ENCODE measurements at places on chromosomes 16 and 17. TPM values are rescaled to one million over a fixed set of nuclear protein-coding genes. Genes with fewer than 3 reads are reported as not detected.

Gene MXRA7
- 96.3 TPM for total RNA-seq

DNA sequence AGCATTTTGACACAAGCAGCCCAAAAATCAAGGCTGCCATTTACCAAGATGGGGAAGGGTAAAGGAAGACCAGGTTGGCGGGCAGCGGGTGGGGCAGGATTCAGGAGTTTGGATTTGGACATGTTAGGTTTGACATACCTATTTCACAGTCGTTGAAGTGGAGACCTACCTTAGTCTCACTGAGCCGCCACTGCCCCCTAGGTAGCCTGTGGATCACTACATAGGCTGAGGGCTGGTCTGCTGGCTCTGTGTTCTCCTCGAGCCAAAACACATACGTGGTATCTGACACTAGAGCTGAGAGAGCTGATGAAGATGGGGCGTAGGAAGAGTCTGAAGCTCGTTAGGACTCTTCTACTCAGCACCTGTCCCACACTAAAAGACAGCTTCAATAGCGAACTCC lies 115.1 kb downstream of the HIC1 start:
- ATAC-seq, result no peak

Gene HOXB4
- total RNA-seq, result 14.9 TPM

DNA sequence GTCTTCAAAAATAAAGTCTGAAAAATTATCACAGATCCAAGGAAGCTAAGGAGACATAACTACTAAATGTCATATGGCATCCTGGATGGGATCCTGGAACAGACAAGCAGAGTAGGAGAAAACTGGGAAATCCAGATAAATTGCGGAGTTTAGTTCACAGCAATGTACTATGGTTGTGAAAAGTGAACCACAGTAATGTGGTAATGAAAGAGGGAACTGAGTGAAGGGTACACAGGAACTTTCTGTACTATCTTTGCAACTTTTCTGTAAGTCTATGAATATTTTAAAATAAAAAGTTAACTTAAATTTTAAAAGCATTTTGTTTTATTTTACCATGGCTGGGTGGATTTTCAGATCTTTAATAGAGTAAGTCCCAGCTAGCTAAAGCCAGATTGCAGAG lies 16.3 kb downstream of the SLFN12L start:
- ATAC-seq, result no peak
